ENCODE measurements at places on chromosomes 2 and 18.

DNA sequence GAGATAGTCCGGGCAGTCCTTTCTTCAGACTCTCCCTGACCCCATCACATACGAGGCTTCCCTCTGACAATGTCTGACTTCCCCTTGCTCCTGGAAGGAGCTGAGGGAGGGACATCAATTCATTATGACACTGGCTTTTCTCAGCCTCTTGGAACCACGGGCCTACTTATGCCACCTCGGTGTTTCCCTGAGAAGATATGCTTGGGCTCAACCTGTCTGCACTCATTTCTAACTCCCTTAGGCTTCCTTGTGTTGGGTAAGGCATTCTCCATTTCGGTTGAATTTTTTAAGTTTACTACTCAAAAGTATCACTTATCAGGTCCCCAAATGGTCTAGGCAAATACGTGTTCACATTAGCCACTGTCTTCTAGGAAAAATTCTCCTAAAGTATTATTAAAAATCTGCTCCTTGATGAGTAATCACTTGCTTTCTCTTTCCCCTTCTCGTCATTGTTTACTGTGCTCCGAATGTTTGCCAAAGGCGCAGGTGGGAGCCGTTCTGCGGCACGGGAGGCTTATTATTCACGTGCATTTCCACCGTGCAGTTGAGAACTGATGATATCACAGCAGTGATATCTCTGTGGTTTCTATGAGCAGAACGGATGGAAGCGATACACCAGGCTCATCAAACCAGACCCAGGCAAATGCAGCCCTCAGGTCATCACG, 33.1 kb downstream of the ARL4C start:
- peak; percentile 65 for DNase-seq

- DNase-seq, result no peak
These were observed 482 bp upstream of the NHEJ1 start for GRCh38 chr2:219161097-219161496.

- no peak for DNase-seq
These were observed 368.1 kb downstream of the ZEB2 start for GRCh38 chr2:144151851-144152250.

- no peak for DNase-seq
These were observed 134.2 kb upstream of the RND3 start for GRCh38 chr2:150621526-150622213.

- no peak for DNase-seq
These were observed 22.6 kb downstream of the MTX2 start for GRCh38 chr2:176291809-176292283.

DNA sequence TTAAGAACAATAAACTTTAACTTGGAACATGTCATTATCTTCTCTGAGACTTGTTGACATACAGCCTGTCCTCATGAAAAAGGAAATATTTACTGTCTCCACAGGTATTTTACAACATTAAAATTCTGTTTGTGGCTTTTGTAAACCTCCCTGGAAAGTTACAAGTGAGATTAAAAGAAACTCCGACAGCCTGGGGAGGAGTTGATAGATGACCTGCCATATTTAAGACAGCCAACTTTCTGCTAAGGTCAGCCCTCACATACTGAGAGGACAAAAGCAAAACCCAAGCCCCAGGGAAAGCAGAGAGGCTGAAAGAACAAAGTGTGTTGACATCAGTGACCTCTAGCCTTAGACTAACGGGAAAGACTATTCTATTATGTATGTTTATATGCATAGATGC, 350.2 kb downstream of the RIT2 start:
- DNase-seq, result no peak

- DNase-seq, result no peak
These were observed 143.4 kb downstream of the EML6 start for GRCh38 chr2:54866868-54867267.

DNA sequence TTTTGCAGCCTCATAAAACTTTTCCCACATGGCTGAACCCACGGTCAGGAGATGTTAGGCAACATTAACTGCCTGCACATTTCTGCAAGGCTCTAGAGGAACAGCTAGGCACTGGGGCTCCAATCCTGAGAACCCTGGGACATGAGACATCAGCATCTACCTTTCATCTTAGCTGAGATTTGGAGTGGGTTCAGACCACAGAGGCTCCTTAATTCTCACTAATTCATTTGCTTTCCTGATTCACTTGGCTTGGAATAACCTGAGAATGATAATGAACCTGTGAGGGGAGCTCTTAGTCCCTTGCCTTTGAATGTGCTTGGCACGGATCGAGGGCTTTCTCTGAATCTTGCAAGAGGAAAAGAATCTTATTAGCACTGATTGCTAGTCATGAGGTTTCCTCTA, 266.2 kb downstream of the FIGN start:
- no peak for DNase-seq

- no peak for DNase-seq
These were observed 27.4 kb downstream of the APCDD1 start for GRCh38 chr18:10481831-10482230.

GRCh38 chr2:51344886-51345285, 313.0 kb upstream of the NRXN1 start:
- no peak for DNase-seq

- no peak for DNase-seq
These were observed 158.4 kb downstream of the LNPK start for GRCh38 chr2:175843625-175844024.

DNA sequence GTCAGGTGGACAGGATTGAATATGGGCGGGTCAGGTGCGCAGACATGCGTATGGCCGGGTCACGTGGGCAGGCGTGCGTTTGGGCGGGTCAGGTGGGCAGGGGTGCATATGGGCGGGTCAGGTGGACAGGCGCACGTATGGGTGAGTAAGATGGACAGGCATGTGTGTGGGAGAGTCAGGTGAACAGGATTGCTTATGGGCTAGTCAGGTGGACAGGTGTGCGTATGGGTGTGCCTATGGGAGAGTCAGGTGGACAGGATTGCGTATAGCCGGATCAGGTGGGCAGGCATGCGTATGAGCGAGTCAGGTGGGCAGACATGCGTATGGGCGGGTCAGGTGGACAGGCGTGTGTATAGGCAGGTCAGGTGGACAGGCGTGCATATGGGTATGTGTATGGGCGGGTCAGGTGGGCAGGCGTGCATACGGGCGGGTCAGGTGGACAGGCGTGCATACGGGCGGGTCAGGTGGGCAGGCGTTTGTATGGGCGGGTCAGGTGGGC, 30.3 kb upstream of the KLF11 start:
- DNase-seq, result no peak

- DNase-seq, result no peak
These were observed 14.7 kb upstream of the EPG5 start for GRCh38 chr18:45981821-45982220.

DNA sequence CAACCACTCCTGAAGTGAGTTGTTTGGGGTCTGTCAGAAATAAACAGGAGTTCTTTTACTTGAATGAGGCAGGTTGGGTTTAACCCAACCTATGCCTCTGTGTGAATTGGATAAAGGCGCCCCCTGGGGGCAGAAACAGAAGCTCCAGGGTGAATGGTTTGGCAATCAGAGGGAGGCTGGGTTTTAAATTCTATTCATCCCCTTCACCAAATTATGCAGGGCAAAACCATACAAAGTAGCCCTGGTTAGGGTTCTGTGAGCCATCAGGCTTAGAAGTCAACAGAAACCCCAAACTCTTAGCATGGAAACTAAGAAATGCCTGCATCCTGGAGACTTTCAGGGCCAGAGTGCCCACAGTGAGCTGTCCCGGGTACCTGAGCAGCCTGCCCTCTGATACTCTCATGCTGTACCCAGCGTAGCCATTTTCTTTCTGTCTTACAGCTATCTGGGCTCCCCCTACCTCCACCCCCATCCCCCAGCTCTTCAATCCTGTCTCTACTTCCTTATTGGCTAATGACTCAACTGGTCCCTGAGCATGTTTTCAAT, 241.5 kb downstream of the ICOS start:
- DNase-seq, result peak; percentile 49

DNA sequence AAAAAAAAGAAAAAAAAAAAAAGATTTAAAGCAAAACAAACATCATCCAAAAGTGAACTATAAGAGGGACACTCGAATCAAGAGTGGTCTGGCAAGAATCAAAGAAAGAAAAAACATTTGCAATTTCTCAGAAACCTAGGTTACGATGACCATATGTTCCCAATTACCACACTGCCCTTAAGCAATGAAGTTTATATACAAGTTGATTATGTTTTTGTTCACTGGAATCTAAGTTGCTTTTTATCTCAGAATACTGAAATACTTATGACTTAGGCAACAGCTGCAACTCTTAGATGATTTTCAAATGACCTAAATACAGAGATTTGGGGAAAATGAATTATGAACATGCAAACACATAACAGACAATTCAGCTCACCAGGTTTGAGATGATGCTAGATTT, 597.1 kb upstream of the CHAC2 start:
- DNase-seq, result no peak

DNA sequence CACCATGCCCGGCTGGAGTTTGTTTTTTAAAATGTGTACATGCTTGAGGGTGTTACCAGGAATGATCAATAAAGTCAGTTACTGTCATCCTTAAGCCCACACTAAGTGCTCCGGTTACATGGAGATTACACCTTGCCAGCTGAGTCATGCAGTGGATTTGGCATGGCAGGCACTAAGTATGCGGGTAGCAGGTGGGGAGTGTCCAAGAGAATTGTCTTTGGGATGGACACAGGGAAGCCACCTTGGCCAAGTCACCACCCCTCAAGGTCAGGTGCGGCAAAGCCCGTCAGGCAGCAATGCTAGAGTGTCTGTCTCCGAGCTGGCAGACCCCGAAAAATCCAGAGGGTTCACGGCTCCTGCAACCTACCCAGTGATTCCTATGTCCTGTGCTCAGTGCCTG, 54.8 kb downstream of the GBX2 start:
- no peak for DNase-seq

DNA sequence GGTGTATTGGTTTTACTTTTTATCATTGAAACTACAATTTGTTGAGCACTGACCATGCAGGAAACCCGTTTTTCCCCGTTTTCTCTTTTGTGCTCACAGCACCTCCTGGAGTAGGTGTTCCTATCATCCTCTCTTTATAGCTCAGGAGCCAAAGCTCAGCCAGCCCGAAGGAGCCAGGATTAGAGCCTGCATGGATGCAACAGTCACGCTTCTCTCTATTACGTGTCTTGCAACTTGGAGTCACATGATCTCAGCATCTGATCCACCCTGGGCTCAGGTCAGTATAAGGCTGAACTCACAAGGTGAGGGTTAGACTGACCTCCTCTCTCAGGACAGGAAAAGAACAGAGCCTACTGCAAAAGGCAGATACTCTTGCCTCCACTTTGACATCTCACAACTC, 150.5 kb downstream of the MBP start:
- DNase-seq, result no peak

GRCh38 chr2:221529943-221530652, 42.0 kb downstream of the EPHA4 start:
- no peak for DNase-seq

- DNase-seq, result no peak
These were observed 16.2 kb downstream of the SETBP1 start for GRCh38 chr18:44696892-44697291.

- no peak for DNase-seq
These were observed 62.1 kb upstream of the DOCK10 start for GRCh38 chr2:225104321-225104720.

GRCh38 chr2:47057687-47058002, 97.5 kb downstream of the STPG4 start:
- no peak for DNase-seq

- DNase-seq, result no peak
These were observed 376.6 kb downstream of the HRH4 start for GRCh38 chr18:24837066-24837465.

- DNase-seq, result no peak
These were observed 13.3 kb downstream of the SLC20A1 start for GRCh38 chr2:112658839-112659667.

DNA sequence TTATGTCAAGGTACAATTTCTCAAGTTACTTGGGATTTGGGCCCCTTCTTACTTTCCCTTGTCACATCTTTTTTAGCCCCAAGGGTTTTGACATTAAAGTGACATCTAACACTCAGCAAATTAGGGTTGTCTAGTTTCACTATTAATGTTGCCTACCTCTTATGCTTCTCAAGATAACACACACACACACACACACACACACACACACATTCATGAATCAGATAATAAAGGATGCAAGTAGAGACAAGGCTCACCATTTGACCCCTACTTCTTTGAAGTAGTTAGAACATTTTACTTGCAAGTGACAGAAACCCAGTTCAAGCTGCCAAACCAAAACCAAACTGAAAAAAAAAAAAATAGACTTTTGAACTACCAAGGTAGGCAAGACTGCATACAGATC, 138.8 kb downstream of the TRIB2 start:
- no peak for DNase-seq
